ENCODE measurements at places on chromosomes 2 and 18. TPM values are rescaled to one million over a fixed set of nuclear protein-coding genes. Genes with fewer than 3 reads are reported as not detected.

Gene FHOD3
- not detected for total RNA-seq

DNA sequence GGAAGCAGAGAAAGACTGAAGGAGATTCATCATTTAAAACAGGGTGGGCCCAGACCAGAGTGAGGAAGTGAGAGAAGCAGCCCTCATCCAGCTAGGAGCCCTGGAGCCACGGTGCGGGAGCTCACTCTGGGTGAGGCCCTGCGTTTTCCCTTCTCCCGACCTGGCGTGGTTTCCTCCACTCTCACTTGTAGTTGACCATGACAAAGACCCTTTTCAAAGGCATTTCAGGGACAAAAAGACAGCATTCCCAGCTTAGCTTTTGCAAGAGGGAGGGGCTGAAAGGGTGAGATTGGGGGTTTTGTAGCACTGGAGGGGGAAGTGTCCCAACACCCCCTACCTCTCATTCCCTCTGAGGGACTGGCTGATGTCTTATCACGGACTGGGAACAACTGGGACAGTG, 56.6 kb downstream of the TRPM8 start:
- no peak overlapping the region for H3K4me3 ChIP-seq
- peaks cover 26% of the 10 kb centered on the region for H3K4me1 ChIP-seq
- no peak for DNase-seq
- H3K27ac ChIP-seq: no peak overlapping the region
- H3K27me3 ChIP-seq: peaks cover 9% of the 10 kb centered on the region

DNA sequence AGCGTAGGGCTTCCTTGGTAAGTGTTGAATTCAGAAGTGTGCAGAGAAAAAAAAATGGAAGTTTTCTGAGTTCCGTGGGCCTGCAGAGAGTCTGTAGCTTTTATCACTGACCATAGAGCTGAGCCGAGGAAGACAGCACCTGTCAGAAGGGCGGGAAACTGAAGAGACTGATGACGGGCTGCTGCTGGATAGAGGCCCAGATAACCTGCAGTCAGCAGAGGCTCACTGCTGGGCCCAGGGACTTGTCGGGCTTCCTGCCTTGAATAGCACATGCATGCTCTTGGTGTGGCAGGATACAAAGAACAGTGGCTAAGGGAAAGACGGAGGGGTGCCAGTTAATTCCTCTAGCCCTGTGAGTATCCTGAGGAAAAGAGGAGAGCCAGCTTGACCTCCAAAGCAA, 166.4 kb downstream of the MGAT5 start:
- no peak for DNase-seq
- H3K27me3 ChIP-seq: no peaks in the 10 kb centered on the region
- no peak overlapping the region for H3K4me3 ChIP-seq
- H3K36me3 ChIP-seq: no peaks in the 10 kb centered on the region

- H3K4me1 ChIP-seq: no peaks in the 10 kb centered on the region
Measured at GRCh38 chr2:170122883-170123547, 54.9 kb upstream of the MYO3B start.

Gene PIEZO2
- not detected for total RNA-seq

Gene ANKRD30B
- not detected for total RNA-seq

- H3K4me1 ChIP-seq: peaks cover 14% of the 10 kb centered on the region
- H3K27me3 ChIP-seq: no peaks in the 10 kb centered on the region
- H3K27ac ChIP-seq: no peak overlapping the region
Measured at GRCh38 chr2:12637754-12638153, 79.0 kb upstream of the TRIB2 start.

Gene CFC1
- total RNA-seq: not detected

DNA sequence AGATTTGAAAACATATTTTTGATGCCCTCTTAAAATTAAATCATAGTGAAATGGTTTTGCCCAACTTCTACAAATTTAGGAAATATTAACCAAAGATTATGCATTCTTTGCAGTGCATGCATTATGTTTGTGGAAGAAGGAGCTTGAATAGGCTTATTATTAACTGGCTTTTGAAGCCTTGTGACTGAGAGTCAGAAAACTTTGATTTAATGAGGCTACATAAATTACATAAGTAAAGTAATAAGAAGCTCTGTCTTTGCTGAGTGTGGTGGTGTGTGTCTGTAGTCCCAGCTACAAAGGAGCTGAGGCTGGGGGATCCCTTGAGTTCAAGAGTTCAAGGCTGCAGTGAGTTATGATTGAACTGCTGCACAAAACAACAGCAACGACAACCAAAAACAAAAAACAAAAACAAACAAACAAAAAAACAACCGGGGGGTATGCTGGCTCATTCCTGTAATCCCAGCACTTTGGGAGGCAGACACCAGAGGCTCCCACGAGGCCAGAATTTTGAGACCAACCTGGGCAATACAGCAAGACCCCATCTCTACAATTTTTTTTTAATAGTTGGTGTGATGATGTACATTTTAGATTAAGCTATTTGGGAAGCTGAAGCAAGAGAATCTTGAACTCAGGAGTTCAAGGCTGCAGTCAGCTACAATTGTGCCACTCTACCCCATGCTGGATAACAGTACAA, 57.0 kb upstream of the LRRTM4 start:
- H3K4me1 ChIP-seq: no peaks in the 10 kb centered on the region
- no peaks in the 10 kb centered on the region for H3K27me3 ChIP-seq
- H3K36me3 ChIP-seq: no peaks in the 10 kb centered on the region
- no peak overlapping the region for H3K27ac ChIP-seq
- DNase-seq: no peak
- no peak overlapping the region for H3K4me3 ChIP-seq

DNA sequence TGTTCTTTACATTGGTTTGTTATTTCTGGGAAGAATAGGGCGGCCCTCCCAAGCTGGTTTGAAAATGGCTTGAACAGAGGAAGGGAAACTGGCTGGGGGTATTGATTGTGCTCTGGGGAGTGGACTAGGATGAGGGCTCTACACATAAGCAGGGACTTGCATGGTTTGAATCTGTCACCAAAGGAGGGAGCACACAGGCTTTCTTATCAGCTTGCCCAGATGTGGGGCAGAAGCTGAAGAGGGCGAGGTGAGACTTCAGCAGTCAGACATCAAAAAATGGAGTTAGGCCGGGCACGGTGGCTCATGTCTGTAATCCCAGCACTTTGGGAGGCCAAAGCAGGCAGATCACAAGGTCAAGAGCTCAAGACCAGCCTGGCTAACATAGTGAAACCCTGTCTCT, 7.2 kb upstream of the RAB12 start:
- no peak overlapping the region for H3K27ac ChIP-seq
- no peaks in the 10 kb centered on the region for H3K36me3 ChIP-seq
- H3K27me3 ChIP-seq: peaks cover 32% of the 10 kb centered on the region
- no peak for DNase-seq
- peaks cover 18% of the 10 kb centered on the region for H3K4me1 ChIP-seq

Gene ASAP2
- total RNA-seq: 0.33 TPM

GRCh38 chr18:5456577-5457461, 87.0 kb downstream of the EPB41L3 start:
- peaks cover 2% of the 10 kb centered on the region for H3K27me3 ChIP-seq
- peaks cover 7% of the 10 kb centered on the region for H3K4me1 ChIP-seq
- no peaks in the 10 kb centered on the region for H3K36me3 ChIP-seq
- peak overlapping the region; percentile 47 for H3K4me3 ChIP-seq
- H3K27ac ChIP-seq: peak overlapping the region; percentile 31

Gene LCT
- 0.41 TPM for total RNA-seq

DNA sequence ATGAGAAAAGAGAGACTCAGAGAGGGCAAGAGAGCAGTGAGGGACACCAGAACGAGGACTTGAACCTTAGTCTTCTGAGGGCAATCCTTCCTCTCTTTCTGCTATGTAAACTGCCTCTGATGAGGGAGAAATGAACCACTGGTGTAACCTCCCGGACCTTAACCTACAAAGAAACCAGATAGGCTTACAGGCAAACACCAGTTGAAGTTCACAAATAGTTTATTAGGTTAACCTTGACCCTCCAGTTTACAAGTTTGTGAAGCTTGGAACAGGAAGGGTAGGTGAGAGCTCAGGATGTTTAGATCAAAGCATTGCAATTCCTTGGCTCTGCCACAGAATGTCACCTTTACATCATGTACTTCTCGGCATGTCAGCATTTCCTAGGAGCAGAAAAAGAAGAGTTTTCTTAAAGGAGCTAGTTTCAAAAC, 486.4 kb upstream of the SPRED2 start:
- H3K27me3 ChIP-seq: no peaks in the 10 kb centered on the region
- H3K4me1 ChIP-seq: no peaks in the 10 kb centered on the region
- no peak for DNase-seq
- H3K36me3 ChIP-seq: no peaks in the 10 kb centered on the region
- H3K27ac ChIP-seq: no peak overlapping the region
- H3K4me3 ChIP-seq: no peak overlapping the region

DNA sequence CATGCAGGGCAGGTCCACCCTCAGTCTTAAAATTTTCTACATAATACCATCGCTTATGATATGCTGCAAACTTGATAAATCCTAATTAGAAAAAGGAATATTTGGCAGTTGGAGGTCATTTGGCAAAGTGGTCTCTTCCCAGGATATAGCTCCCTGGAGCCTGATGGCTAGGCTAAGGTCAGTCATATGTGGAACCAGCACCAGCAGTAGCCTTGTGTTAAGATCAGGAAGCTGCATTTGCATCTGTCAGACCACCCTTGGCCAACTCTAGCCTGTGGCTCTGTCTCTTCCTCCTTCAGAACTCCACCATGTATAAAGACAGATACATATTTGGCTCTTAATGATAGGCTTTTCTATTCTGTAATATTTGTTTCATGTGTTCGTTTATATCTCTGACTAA, 5.4 kb upstream of the HK2 start:
- no peak for DNase-seq
- H3K36me3 ChIP-seq: peaks cover 3% of the 10 kb centered on the region
- no peak overlapping the region for H3K27ac ChIP-seq
- peaks cover 16% of the 10 kb centered on the region for H3K4me1 ChIP-seq
- H3K27me3 ChIP-seq: peaks cover 16% of the 10 kb centered on the region

Gene DNAJC5G
- total RNA-seq: not detected

- no peak overlapping the region for H3K4me3 ChIP-seq
- H3K36me3 ChIP-seq: no peaks in the 10 kb centered on the region
- H3K27ac ChIP-seq: no peak overlapping the region
- H3K27me3 ChIP-seq: peaks cover 2% of the 10 kb centered on the region
- peaks cover 21% of the 10 kb centered on the region for H3K4me1 ChIP-seq
Measured at GRCh38 chr2:127089478-127090235, 17.3 kb downstream of the BIN1 start.

Data from activated CD8-positive, alpha-beta memory T cell treated with anti-CD3 and anti-CD28 coated beads, Interleukin-2, amount 10 ng/mL, durations not matched to agents 7 days and 5 days (primary cell).